ENCODE measurements at places on chromosomes 2 and 18.

DNA sequence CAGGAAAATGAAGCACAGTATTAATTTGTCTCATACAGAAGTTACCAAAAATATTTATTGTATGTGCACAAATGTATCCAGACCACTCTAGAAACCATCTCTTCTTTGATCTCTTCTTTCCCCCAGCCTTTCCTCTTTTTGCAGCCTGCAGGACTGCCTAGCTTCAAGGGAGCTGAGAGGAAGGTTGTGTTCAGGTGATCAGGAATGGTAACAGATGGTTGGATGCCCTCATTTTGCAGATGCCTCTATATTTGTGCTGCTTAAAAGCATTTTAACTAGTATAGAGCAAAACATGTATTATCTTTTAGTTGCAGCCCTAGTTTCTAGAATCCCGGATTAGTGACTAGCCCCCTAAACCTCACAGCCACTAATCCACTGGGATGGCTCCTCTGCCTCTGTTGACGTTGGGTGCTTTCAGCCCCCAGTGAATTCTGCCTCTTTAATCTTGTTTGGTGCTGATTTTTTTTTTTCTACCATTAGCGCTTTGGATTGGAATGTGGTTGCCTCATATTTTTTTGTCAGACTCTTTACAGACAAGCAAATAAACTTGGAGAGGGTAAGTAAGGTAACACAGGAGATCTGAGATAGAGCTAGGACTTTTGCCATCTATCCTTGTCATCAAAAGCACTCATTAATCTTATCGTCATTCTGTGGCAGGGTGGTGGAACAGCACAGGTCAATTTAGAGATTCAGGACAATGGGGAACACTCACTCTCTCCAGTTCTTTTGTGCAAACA, 103.8 kb upstream of the NDUFV2 start:
- peak; percentile 78 for DNase-seq

GRCh38 chr2:212770240-212770639, 231.6 kb upstream of the ERBB4 start:
- no peak for DNase-seq

- DNase-seq, result peak; percentile 47
These were observed 21.2 kb upstream of the EPAS1 start for GRCh38 chr2:46275995-46276394.

DNA sequence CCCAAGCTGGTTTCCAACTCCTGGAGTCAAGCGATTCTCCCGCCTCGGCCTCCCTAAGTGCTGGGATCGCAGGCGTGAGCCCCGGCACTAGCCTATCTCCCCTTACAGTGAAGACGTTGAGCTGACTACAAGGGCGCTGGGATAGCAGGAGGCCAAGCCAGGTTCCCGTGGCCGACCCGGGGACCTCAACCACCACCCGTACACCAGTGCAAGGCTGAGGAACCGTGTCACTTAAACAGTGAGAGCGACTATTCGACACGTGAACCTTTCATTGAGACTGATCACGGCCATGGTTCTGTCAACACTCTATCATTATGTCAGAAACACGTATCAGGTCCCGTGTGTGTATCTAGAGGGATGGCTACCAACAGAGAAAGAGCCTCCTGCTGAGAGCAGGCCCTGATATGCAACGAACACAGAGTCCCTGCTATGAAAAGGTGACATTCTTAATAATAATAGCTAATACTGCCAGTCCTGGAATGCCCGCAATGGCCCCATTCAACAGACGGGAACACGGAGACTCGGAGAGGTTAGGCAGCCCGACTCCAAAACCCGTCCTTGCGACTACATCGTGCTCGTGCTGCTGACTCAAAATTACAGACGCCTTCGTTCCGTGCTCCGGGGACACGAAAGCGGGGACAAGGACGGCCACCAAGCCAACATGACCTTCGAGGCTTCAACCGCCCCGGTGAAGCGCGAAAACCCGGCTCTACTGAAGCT, 833 bp downstream of the AFG3L2 start:
- DNase-seq, result peak; percentile 31

All from EH (cell line).